ENCODE measurements at places on chromosomes 1 and 21.
A peak's percentile ranks its signal among the peaks of the same experiment; 100 is the strongest.

GRCh38 chr1:112393631-112393974 lies 2.4 kb upstream of the CTTNBP2NL start:
- DNase-seq = no peak

- DNase-seq = no peak
These were observed 57.5 kb downstream of the BCL9 start for GRCh38 chr1:147598621-147599361.

DNA sequence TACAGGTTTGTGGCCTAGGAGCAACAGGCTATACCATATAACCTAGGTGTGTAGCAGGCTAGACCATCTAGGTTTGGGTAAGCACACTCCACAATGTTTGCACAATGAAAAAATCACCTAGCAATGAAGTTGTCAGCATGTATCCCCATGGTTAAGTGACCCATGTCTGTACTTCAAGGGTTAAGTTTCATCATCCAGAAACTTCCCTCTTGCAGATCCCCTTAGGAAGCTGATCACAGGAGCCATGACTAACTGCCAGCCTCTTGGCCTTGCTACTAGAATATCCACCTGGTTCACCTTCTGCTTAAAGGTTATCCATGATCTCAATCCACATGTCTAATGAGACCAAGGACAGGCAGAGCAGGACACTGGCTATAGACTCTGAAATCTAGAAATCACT lies 3.5 kb upstream of the UBXN10 start:
- no peak for DNase-seq

- no peak for DNase-seq
These were observed 2.0 kb downstream of the HNRNPU start for GRCh38 chr1:244862354-244862698.

DNA sequence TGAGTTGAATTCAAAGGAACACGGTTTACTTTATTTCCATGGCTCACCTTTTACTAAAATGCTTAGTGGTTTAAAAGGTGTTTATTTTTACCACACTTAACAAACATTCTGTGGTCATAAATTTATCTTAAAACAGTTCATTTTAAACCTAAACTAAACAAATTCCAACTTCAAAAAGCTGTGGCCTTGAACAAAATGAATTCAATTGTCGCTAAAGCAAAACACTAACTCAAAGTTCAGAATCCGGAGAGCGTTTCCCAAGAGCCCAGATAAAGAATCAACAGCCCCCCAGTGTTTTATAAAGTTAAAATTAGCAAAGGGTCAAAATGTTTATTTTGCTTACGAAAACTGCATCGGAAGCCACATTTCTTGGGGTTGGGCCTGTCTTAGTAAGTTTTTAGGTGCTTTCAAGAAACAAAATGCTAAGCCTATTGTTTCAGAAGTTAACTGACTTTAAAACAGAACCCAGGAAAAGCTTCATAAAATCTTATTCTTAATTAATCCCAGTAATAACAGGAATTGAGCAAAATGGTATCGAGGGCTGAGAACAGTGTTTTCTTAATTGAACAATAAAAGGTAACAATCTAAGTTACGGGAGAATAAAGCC lies 1.3 kb downstream of the PUM1 start:
- no peak for DNase-seq

DNA sequence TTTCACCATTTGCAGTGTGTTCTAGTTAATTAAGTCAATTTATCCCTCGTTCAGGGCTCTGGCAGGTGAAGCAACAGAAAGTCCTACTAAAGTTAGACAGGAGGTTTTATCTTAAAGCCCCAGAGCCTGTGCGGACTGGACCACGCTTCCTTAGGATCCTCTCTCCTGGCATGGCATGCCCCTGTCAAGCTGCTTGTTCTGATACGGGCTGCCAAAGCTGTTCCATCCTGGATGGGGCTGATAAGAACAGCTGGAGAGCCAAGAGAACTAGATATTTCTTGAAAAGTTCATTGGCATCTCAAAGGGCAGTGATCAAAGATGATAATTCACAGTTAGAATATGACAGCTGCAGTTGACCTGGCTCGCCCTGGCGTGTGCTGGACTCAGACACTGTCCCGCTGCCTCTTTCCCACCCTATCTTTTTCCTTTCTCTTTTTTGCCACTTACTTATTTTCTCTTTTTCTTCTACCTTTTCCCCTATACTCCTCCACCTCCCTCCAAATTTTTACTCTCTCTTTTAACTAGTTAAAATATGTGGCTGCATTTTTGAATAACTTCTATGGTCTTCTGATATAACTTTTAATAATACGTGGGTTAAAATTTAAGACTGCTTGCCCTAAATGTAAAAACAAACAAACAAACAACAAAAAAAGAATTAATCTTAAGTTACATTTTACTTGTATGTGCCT lies 96.7 kb downstream of the ABCA4 start:
- no peak for DNase-seq

GRCh38 chr1:186633116-186633515 lies 47.1 kb downstream of the PTGS2 start:
- DNase-seq = no peak

DNA sequence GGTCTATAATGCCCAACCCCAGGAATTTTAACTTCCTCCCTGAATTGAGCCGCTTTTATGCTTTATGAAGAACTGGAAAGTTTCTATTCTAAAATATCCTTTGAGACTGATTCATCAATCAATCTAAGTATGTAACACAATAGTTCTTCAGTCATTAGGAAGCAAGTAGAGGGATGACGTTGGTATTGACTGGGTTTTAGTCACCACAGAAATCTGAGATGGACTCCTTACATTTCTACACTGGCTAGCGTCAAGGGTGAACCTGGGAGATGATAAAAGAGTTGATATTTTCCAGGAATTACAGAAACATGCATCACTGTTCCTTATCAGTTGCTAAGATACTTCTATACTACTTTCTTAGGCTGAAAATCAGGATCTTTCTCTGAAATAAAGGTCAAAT lies 308.0 kb downstream of the HMCN1 start:
- no peak for DNase-seq

DNA sequence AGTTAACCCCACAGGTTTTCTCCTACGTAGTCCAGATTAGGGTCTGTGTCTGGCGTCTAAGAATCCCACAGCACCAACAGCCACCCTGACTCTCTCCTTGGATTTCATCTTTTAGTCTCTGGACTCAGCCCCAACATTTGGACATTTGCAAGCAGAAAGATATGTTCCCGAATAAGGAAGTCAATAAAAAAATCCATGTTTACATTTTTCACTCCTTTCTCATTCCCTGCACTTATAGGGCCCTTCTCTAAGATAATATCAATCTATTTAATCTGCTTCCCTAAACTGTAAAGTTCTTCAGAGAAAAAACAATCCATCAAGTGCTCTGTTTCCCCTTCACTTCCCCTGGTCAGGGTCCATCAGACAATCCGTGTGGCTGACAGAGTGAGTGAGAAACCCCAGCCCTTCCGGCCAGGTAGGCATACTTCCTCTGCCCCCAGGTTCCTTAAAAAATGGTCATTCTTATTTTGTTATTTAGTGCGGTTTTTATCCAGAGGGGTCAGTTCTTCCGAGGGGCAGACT lies 105.9 kb upstream of the CDC42BPA start:
- DNase-seq = no peak

- no peak for DNase-seq
These were observed 71.3 kb downstream of the AHCTF1 start for GRCh38 chr1:246860401-246860800.

- DNase-seq = no peak
These were observed 68.1 kb downstream of the PAPPA2 start for GRCh38 chr1:176531036-176531435.

- no peak for DNase-seq
These were observed 37.3 kb upstream of the STUM start for GRCh38 chr1:226511296-226511695.

DNA sequence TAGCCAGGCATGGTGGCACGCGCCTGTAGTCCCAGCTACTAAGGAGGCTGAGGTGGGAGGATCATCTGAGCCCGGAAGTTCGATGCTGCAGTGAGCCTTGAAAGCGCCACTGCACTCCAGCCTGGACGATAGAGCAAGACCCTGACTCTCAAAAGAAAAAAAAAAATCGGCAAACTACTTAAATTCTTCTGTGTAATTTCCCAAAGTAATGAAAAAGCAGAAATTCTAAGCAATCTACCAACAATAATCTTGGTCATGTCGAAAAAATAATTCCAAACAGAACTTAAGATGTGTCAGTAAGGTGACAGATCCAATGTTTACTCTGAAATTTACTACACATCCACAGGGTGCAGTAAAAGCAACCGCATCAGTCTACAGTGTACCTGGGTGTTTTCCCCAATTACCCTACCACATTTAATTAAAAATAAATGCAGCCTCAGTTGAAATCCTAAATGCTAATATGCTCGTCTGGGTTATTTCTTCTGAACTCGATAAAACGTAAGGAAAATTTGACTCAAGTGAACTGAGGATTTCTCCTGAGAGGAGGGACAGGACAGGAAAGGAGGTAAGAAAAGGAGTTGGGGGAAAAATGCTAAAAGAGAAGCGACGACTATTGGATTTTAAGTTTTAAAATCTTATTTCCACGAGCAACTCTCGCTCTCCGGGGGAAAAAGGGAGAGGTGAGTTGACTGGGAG lies 801 bp downstream of the EPRS1 start:
- DNase-seq = no peak

GRCh38 chr1:67468066-67468718 lies 38.0 kb upstream of the SERBP1 start:
- DNase-seq = no peak

GRCh38 chr1:58861076-58861475 lies 77.2 kb upstream of the JUN start:
- DNase-seq = no peak

DNA sequence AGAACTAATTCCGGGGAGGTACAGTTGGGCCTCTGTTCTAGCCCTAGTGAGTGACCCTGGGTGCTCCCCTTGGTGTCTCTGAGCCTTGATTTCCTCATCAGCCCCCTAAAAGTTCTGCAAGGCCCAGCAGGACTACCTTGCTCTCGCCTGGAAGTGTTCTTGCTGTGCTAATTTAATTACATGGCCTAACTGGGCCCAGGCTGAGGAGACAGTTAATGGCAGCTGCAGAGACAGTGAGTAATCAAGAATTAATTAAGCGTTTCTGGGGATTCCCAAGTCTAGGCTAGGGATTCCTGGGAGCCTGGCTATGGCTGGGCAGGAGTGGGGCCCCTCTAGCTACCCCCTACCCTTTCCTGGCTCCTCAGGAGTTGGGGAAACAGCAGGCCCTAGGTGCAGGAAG lies 24.7 kb upstream of the DMBX1 start:
- DNase-seq = no peak

DNA sequence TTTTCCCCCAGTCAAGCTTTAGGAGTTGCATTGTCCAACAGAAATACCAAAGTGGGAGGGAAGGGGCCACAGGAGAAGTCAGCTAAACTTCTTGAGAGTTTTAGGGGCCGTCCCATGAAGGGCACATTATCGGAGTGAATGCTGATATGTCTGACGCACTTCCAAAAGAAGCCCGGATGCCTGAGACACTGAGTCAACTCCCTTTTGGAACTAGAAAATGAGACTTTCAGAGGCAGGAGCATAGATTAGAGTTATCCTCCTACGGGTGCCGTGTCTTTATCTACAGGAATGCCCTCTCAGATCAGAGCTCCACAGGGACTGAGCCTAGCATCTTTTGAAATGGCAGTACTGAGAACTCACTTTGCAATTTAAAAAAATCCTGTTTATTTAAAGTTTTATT lies 13.1 kb downstream of the ACTN2 start:
- DNase-seq = no peak

DNA sequence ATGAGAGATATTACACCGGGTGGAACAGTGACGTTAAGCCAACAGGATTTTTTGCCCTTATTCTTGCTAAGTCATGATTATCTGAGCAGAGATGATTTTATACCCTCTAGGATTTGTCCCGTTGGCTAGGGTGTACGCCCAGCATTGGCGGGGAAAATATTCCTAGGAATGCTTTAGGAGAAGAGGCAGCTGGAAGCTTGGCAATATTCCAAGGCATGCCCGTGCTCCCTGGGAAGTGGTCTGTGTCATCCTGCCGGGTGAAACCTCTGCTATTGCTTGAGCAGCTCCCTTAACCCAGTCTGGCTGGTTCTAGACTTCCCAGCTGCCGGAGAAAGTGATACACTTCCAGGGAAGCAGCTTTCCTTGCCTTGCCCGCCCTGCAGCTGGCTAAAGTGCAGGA lies 16.2 kb downstream of the CHRNB2 start:
- DNase-seq = no peak

DNA sequence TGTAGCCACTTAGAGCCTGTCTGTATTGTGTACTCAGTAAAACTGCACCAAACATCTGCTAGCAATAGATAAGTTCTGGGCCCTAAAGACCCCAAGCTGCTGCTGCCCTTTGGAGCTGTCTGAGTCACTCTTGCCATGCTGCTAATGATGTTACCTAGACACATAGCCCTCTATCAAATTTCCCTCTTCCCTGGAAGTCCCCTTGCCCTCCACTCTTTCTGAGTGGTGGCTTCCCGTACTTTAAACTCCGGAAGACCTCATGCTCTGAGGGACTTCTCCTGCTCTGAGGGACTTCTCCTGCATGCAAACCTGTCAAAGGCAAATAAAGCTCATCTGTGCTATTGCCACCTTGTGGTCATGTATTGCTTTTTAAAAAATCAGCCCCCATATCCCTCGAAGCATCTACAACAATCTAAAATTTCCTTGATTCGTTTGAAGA lies 34.0 kb downstream of the FH start:
- peak; percentile 8 for DNase-seq

- no peak for DNase-seq
These were observed 18.4 kb downstream of the SYT2 start for GRCh38 chr1:202691816-202692215.

DNA sequence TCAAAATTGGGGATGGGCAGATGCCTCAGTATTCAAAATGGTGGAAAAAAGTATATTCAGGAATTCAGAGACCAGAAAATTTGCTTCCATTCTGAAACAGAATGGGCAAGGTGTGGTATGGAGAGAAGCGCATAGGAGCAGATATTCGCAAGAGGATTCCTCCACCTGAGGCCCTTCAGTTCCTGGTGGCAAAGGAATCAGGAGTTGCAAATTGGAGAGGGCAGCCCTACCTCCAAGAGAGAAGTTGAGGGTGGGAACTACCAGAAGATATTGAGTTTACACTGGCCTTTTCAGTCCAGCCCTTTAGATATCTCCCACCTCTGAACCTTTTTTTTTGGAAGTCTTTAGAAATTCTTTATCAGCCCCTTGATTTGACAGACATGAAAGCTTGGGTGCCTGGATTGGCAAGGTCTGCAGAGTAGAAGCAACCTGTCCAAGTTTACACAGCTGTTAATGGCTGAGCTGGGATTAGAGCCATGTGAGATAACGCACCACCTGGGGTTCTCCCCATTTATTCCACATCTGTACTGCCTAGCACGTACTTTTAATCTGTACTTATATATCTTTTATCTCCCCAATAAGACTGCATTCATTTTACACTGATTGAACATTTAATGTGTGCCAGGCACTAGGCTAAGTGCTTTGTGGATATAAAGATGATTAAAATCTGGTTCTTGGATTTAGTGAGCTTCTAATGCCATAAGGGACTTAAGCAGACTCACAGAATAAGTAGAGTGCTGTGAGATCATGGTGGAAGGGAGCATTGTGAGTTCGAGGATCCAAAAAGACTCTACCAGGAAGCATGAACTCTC lies 99.5 kb downstream of the NGF start:
- DNase-seq = no peak

- no peak for DNase-seq
These were observed 80.2 kb upstream of the GREM2 start for GRCh38 chr1:240691909-240692705.

GRCh38 chr1:153842006-153842471 lies 66.8 kb downstream of the SLC27A3 start:
- no peak for DNase-seq

All from LoVo (cell line).